ENCODE measurements at places on chromosomes 4 and X.

GRCh38 chr4:83269256-83269655 lies 15.3 kb downstream of the COQ2 start:
- DNase-seq = no peak

DNA sequence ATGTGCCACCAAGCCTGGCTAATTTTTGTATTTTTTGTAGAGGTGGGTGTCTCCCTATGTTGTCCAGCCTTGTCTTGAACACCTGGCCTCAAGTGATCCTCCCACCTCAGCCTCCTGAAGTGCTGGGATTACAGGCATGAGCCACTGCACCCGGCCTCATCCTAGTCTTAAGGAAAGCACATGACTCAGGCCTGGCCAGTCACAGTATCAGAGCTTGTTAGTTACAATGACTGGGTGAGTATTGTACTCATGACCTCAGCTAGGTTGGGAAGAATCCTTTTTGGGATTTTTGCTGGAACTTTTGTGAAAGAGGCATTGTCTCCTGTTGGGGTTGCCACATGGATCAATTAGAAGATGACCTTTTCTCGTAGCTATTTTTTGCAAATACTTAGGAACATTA lies 292.8 kb downstream of the RAPGEF2 start:
- DNase-seq = no peak

DNA sequence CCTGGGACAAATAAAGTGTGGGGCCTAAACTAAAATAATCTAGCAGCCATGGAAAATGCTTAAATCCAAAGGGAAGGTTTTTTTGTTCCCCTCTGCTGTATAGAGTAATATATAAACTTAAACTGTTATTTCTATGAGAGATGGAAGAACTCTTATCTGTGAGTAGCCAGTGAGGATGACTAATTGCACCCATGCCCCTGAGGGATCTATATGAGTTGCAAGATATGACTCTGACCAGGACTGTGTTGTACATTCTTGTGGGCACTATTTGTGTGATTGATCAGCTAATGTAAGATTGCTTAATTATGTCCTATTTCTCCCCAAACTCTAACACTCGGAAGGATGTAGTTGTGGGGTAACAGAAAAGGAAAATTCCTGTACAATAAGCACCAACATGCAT lies 35.2 kb upstream of the AMBN start:
- no peak for DNase-seq

DNA sequence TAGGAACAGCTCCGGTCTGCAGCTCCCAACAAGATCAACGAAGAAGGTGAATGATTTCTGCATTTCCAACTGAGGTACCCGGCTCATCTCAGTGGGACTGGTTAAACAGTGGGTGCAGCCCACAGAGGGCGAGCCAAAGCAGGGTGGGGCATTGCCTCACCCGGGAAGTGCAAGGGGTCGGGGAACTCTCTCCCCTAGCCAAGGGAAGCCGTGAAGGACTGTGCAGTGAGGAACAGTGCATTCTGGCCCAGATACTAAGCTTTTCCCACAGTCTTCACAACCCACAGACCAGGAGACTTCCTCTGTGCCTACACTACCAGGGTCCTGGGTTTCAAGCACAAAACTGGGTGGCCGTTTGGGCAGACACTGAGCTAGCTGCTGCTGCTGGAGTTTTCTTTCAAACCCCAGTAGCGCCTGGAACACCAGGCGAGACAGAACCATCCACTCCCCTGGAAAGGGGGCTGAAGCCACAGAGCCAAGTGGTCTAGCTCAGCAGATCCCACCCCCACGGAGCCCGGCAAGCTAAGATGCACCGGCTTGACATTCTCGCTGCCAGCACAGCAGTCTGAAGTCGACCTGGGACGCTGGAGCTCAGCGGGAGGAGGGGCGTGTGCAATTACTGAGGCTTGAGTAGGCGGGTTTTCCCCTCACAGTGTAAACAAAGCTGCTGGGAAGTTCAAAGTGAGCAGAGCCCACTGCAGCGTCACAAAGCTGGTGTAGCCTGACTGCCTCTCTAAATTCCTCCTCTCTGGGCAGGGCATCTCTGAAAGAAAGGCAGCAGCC lies 84.6 kb downstream of the THOC2 start:
- DNase-seq = peak; percentile 49

DNA sequence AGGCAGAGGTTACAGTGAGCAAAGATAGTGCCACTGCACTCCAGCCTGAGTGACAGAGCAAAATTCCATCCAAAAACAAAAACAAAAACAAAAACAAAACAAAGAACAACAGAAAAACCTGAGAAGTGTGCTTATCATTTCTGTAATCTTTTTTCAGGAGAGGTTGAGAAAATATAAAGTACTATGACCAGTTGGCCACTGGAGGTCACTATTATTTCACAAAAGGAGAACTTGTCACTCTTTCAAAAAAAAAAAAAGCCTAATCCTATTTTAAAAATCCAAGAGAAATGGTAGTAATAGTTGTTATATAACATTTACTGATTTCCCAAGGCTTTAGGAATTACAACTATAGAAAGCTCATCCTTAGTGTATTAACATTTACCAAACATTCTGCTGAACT lies 24.9 kb upstream of the RNF150 start:
- peak; percentile 41 for DNase-seq

DNA sequence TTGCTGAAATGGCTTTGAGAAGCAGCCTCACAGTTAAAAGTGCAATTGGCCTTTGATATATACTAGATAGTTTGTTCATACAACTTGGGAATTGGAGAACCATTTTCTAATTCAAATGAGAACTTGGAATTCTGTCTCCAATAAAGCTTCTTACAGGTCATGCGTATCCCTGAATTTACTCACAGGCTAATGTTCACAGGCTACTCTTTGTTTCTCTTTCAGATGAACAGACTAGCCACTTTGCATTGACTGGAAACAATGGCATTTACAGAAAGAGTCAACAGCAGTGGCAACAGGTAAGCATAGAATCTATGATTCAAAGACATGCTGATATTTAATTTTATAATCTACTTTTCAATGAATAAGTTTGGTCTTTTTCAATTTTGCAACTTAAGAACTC lies 13.5 kb downstream of the AFF1 start:
- DNase-seq = no peak
